ENCODE measurements at places on chromosomes 16 and 17. TPM values are rescaled to one million over a fixed set of nuclear protein-coding genes. Genes with fewer than 3 reads are reported as not detected.

- DNase-seq = no peak
Measured at GRCh38 chr17:29625037-29625750, 2.5 kb upstream of the CORO6 start.

JPH3 gene
- polyA plus RNA-seq = 1.2 TPM

DNA sequence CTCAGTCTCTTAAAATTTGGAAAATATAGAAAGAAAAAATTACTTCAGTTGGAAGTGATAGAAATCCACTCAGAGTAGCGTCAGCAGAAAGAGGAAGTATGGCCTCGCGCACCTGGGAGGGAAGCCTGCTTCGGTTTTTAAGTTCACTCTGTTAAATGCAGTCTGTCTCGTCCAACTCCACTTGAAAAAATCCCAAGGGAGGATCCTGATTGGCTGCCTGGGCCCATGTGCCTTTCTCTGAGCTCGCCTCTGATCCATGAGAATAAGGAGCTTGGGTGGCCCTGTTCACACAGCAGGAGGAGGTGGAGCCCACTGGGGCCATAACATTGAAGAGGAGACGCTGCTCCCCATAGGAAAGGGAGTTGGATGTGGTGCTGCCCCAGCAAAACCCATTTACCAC, 40.7 kb downstream of the DNAJA2 start:
- DNase-seq = no peak

DNA sequence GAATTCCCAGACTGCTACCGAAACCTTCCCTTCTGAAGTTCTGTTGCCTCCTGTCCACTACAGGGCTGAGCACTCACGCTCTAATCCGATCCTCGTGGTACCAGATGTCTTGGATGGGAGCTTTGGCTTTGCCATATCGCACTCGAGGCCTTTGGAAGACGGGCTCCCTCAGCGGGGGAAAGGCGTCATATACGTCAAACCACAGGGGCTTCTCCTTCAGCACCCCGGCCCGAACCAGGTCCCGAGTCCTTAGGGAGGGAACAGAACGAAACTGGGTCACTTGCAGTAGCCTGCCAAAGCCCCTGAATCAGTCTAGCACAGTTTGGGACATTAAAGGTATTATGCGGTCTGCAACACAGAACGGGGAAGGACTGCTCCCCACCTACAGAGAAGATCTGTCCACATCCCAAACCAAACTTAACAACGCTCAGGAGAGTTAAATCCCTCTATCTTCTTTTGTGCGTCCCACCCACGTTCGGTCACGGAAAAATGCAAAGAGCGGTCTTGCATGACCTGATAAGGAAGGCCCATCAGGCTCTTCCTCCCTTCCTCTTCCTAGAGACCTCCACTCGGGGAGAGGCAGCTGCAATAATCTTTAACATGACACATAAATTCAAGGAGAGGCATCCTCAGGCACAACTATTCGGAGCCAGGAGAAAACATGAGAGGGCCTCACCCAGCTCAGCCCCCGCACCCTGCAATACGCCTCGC, 526 bp downstream of the MRPS23 start:
- DNase-seq = no peak

DNA sequence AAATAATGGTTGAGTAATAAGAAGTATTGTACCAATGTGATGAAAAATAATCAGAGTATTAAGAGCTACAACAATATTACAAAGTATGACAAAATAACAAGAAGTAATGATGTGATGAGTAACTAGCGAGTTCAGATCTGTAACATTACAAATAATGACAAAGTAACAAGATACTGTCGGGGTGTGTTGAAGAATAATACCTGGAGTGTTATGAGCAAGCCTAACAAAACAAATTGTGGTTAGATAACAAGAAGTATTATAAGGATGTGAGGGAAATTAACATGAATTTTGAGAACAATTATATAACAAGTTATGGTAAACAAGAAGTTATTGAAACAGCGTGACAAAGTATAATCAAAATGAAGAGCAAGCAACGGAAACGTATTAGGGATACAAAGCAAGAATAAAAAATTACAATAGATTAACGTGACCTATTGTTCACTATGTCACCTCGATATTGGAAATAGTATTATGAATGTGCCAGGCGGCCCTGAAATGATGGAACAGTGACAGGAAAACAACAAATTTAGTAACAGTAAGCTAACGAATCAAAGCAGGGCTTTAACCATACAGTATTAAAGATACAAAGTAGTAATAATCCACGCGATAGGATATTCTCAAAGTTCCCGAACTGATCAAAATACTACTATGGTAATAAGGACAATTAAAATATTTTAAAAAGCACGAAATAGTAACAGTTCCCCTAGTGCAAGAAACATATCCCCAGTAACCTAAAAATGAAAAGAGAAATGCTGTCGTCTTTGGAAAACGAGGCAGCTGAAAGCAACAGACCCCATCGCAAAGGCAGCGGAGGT, 1.6 kb downstream of the TBX4 start:
- DNase-seq = no peak

SMIM22 gene
- 10.9 TPM for polyA plus RNA-seq

DNA sequence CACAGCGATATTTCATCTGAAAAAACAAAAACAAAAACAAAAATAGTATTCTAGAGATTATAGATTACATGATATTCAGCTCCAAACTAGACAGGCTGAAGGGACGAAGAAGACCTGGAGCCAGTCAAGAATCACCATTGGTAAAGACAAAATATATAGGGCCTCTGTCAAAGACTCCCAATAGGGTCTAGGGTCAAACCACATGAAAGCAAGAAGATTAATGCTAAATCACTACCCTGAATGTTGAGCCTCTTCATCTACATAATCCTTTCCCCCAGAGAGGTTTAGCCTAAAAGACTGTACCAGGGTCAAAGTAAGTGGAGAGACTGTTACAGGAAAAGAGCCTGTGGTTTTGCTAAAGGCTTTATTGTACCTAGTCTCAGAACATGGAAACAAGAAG, 10.8 kb upstream of the NME1 start:
- DNase-seq = no peak
